ENCODE measurements at places on chromosomes 11 and 22.

GRCh38 chr11:1777737-1778136, 14.0 kb upstream of the CTSD start:
- no peak for DNase-seq

DNA sequence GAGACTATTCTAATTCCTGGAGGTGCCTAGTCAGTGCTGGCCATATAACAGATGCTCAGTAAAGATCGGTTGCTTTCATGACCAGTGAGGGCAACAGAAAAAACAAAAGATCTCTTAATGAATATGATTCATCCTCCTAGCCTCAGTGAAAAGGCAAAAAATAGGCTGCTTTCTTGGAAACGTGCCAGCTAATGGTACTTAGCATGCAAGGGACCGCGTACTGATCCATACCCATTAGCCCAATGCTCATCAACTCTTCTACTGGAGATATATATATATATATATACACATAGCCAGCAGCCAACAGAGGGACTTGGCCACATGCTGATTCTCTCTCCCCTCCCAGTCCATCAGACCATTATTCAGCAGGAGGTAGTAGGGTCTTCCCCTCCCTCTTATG, 320.4 kb downstream of the KIRREL3 start:
- no peak for DNase-seq

DNA sequence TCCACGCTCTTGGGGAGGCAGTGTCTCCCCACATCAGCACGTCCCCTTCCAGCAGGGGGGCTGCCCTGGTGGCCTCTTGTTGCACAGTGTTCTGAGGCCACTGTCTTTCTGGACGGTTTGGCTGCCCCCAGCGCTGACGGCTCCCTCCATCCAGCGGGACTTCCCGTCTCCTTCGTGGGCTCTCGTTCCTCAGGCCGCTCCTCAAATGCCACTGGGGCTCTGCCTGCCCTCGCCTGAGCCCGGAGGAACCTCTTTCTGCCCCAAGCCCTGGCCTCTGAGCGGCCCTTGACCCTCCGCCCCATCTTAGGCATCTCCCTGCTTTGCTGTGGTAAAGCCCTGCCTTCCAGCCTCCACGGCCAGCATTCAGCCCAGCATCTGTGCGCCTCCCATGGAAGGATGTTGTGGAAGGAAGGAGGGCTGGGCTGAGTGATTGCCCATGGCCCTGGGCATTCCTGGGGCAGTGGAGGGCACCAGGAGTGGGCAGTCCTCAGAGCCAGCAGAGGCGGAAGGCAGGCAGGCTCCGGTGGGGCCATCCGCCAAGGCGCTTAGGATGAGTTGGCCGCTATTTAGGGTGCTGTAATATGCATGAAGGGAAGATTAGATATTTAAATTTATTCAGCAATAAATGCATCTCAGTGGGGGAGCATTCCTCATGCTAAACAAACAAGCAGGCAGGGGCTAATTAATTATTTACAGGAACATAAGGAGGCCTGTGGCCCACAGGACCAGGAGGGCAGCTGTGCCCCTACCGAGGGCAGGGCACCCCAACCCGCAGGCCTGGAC, 17.8 kb downstream of the OTUB1 start:
- no peak for DNase-seq

GRCh38 chr11:40819230-40819629, 640.2 kb downstream of the LRRC4C start:
- no peak for DNase-seq
